Cerebellar nuclear complex (tissue), 1 donor: ENCODE measurements at places on chromosomes 12 and 14.

- peak; percentile 25 for DNase-seq
Measured at GRCh38 chr12:96164951-96165811, 29.0 kb upstream of the ELK3 start.

DNA sequence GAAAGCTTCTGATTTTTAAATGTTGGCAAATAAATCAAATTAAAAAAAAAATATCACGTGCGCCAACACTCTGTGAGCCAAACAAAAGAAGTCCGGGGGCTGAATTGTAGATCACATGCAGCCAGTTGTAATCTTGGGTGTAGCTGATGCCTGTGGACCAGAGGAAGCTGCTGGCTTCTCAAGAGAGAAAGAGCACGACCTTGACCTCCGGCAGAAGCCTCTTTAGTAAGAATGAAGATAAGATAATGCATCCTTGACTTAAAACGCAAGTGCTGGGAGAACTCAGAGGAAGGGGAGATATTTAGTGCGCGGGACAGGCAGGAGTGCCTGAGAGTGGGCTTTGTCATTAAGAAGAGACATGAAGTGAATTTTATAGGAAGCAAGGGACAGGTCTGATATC lies 162.8 kb upstream of the TBX3 start:
- DNase-seq, result no peak

DNA sequence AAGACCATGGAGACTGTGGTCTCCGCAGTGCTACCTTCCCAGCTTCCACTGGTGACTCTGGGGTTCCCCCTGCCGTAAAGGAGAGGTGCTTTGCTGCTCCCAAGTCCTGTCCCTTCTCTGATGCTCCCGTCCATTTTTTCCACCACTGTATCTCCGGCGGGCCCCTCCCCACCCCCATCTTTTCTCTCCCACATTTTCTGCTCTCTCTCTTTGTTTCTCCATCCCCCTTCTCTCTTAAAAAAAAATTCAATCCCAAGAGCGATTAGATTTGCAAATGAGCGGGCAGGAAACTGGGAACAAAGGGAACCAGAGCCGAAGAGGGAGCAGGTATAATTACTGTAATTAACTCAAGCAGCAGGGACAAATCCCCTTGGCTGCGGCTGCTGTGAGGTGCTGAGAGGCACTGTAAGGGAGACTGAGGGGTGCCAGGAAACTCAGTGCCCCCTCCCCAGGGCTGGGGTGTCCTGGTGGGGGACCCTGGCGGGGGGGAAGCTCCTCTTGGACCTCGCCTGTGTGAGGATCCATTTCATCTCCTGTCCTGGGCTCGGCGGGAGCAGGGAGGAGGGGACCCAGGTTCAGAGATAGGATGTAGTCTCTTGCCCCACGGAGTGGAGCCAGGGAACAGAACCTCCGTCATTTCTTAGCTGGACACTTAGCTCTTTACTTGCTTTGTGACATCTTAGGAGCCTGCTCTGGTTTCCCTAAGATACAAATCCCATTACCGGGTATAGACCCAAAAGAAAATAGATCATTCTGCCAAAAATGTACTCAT lies 140.4 kb upstream of the NRXN3 start:
- DNase-seq, result no peak

DNA sequence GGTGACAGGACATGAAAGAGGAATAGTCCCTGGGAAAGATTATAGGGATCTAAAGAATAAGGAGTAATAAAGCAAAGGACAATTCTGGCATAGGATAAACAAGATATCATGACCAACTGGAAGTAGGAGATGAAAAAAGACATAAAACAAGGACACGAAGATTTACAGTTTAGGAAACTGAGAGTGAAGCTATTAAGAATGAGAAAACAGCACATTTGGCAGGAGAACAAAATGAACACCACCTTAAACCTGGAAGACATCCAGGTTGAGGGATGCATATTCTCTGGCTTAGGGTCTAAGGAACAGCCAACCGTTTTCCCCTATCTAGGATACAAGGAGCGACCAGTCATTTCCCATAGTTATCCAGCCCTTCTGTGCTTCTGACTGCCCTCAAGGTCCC lies 1.9 kb downstream of the TRIP11 start:
- DNase-seq, result no peak

DNA sequence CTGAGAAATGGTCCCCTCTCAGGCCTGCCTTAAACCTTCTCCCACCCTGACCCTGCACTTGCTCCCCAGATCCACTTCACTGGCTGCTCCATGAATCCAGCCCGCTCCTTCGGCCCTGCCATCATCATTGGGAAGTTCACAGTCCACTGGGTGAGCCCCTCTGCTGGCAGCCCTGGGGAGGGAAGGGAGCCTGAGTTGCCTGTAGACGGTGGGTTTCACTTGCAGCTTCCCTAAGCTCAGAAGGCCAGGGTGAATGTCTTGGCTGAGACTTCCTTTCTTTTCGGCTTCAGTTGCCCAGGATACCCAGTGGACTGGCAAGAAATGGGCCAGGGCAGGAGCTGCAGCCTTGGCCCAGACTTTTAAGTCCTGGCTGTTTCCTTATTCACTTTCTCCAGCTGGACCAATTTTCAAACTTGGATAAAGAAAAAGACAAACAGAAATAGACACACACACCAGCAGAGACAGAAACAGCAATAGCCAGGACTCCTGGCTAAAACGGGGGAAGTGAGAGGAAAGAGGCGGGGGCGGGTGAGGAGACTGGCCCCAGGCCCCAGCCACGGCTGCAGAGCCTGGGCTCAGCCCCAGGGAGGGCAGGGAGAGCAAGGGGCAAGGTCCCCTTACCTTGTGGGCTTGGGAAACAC lies 2.0 kb downstream of the AQP6 start:
- no peak for DNase-seq

GRCh38 chr12:47225356-47225755 lies 145.6 kb upstream of the AMIGO2 start:
- no peak for DNase-seq

GRCh38 chr12:67578976-67579661 lies 69.4 kb upstream of the DYRK2 start:
- DNase-seq, result no peak

DNA sequence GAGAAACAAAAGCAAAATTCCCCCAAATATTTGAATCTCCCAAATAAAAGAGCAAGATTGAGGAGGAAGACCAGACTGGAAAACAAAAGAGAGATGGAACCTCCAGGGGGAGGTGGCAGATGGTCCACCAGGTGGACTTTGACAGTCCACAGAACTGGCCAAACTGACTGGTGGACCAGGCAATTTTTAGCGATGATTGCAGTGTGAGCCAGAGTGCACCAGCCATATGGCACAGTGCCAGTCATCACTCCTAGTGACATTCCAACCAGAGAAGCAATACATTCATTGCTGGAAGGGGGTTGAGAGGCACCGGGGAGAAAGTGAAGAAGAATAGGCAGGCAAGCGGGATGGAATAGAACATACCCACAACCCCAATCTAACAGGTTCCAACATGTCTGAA lies 182.9 kb downstream of the EXOC5 start:
- DNase-seq, result peak; percentile 87

DNA sequence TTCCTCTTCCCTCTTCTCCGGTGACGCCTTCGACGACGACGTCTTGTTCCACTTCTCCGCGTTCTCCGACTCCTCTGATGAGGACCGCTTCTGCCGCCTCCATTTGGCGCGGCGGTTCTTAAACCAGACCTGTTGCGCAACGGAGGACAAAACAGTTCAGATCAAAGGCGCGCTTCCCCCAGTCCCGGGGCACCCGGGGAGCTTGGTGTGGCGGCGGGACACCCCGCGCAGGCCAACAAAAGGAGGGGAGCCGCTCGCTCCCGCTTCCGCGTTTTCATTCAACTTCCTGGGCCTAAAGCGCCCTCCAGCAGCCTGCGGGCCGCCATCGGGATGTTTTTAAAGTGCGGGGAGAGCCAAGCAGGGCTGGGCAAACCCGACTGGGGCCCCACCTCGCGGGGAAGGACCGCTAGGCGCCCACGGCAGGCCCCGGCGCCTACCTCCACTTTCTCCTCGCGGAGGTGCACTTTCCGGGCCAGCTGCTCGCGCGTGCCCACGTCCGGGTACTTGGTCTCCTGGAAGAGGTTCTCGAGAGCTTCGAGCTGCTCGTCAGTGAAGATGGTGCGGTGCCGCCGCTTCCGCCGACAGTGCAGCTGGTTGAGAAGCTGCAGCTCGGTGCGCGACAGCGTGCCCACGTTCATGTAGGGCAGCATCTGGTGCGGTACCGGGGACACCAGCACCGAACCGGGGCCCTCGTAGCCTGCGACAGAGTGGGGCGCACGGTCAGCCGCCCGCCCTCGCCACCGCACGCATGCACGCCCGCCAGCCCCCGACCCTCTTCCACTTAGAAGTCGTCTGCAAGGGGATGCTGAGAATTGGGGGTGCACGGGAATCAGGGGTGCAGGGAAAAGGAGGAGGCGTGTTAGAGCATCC lies 1.2 kb downstream of the GSC start:
- DNase-seq, result no peak

- no peak for DNase-seq
Measured at GRCh38 chr14:38063711-38064320, 143.9 kb upstream of the SSTR1 start.

- no peak for DNase-seq
Measured at GRCh38 chr12:130870442-130871285, 1.2 kb upstream of the RAN start.

GRCh38 chr12:107843351-107844311 lies 69.1 kb downstream of the ASCL4 start:
- DNase-seq, result no peak

GRCh38 chr12:51449580-51450246 lies 25.1 kb downstream of the SLC4A8 start:
- no peak for DNase-seq

DNA sequence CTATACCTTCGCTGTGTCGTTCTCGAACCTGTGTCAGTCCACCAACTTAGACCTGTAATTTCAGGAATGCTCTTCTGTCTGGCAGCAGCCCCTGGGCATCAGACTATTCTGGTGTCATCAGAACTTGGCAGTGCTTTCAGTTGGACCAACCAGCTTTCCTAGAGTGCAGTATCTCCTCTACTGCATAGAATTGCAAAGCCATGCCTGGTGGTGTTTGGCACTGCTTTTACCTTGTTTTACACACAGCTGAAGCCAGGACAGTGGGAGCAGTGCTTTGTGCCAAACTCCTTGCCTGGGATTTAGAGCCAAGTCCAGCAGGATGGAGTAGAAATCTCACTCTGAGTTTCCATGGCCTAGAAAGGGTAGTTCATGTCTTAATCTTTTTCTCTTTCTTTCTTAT lies 1.5 kb downstream of the FLVCR2 start:
- DNase-seq, result peak; percentile 18

DNA sequence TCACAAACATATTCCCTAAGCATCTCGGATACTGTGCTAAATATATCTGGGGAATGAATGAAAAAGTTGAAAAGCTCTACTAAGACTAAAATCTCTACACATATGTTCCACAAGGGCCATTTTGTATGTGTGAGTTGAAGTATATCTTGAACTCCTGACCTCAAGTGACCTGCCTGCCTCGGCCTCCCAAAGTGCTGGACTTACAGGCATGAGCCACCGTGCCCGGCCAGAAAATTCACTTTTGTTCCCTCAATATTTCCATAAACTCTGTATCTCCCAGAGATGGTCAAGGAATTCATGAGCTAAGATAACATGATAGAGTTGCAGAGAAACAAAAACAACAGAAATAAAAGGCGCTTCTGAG lies 1.5 kb upstream of the TUBA1C start:
- DNase-seq, result no peak

GRCh38 chr12:104796475-104796862 lies 161.6 kb downstream of the SLC41A2 start:
- DNase-seq, result no peak

GRCh38 chr12:100896192-100896591 lies 101.6 kb downstream of the ANO4 start:
- no peak for DNase-seq

DNA sequence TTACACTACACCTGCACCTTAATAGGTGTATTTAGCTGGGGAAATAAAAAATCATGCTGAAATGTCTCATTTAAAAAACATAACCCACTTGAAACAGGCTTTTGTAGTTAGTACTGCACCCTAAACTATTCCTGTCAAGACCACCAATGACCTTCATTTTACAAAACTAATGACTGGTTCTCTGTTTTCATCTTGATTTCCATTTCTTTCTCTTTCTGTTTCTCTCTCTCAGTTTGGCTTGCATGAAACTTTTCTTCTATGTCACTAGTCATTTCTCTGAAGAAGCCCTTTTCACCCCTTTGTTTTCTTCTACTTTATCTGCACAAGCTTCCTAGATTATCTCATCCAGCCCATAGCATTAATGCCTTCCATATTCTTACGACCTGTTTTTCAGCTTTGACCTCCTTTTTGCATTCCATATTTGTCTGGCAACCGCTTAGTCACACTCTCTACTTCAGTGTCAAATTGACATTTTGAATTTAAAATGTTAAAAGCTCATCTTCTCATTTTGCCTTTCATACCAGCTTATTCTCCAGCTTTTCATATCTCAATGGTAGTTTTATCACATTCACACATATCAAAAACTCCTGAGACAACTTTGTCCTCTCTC lies 32.7 kb upstream of the KLRF1 start:
- no peak for DNase-seq

DNA sequence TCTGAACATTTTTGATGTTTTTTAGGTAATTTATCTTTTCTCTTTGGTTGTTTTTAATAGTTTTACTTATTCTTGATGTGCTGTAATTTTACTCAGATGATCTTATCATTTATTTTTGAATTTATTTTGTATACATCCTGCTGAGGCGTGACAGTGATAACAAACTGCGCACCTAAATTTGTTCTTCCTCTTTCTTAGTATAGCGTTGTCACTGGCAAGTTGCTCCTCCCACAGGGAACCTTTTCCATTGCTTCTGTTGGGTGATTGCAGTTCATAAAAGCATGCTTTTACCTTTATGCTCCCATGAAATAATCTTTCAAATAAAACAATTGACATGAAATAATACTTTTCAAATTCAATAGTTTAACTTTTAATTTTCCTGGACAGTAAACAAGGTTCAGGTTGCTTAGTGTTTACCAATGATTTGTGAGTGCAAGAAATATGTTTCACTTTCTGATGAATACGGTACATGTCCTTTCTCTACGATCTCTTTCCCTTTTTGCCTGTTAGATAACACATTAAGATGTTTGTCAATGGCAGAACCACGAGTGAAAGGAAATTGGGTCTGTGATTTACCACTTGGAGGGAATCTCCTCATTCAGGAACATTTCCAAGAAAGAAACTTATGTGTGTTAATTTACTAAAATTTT lies 223.3 kb downstream of the CCDC91 start:
- DNase-seq, result no peak

DNA sequence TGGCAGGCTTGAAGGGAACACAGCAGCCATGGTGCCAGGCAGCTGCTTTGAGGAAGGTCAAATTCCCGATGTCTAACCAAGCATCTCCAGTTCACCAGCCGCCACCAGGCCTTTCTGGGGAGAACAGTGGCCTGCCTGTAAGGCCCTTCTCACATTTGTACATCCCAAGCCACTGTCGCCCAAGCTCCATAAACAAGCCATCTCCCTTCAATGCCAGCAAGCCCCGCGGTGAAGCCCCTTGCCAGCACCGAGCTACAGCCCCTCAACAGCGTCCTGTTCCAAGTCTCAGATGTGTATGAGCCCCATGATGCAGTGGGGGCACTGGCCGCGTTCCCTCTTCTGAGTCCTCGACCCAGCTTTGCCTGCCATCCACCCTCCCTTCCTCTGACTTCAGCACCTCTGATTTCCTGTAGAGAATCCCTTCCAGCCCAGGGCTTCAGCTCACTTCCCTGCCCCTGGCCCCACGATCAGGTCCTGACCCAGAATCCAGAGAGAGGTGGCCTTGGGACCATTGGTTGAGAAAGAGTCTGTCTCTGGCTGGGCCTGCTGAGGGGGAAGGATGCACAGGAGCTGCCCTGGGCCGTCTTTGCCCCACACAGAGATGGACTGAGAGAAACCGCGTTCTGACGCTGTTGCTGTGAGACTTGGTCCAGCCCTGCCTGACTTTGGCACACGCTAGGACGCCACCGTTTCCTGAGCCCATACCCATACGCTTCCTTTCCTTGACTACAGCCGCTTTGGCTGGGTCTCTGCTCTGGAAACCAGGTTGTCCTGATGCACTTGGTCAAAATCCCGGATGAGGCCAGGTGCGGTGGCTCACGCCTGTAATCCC lies 1.9 kb upstream of the MMP17 start:
- no peak for DNase-seq
